ENCODE measurements at places on chromosomes 2 and 18.

- no peak for DNase-seq
Measured at GRCh38 chr18:54766634-54767033, 61.6 kb upstream of the RAB27B start.

- DNase-seq = no peak
Measured at GRCh38 chr2:88057437-88057844, 1.9 kb upstream of the KRCC1 start.

DNA sequence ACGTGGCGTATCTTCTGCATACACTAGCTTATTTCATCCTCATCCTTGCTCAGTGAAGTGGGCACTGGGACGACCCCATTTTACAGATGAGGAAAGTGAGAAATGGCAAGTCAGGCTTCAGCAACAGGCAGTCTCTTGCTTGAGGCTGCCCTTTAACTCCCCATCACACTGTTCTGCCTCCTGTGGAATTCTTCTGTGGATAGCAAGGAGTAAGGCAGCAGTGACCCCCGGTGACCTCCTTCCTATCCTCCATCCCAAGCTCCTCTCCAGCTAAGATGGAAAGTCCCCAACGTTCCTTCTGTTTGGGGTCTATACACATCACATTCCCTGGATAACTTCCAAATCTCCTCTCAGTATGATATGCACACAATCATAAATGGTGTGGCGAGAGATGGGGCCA, 10.5 kb downstream of the ANKRD29 start:
- DNase-seq = no peak

DNA sequence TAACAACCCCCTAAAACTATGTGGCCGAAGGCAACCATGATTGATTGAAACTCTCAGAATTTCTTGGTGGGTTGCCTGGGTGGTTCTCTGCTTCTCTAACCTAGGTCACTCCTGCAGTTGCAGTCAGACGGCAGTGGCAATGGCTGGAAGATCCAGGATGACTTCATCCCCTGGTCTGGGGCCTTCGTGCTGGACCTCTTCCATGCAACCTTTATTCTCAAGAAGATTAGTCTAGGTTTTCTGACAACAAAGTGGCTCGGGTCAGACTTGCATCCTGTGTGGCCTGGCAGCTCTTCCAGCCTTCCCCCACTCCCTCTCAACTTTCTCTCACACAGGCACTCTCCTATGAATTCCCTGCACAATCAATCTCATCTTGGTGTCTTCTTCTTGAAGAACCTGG, 76.4 kb downstream of the METTL4 start:
- no peak for DNase-seq

GRCh38 chr18:60018618-60019462, 119.0 kb downstream of the PMAIP1 start:
- no peak for DNase-seq

Measured in tibial artery (tissue), 4 donors.